ENCODE measurements at places on chromosomes 11 and 22. TPM values are rescaled to one million over a fixed set of nuclear protein-coding genes. Genes with fewer than 3 reads are reported as not detected.
A peak's percentile ranks its signal among the peaks of the same experiment; 100 is the strongest.

DNA sequence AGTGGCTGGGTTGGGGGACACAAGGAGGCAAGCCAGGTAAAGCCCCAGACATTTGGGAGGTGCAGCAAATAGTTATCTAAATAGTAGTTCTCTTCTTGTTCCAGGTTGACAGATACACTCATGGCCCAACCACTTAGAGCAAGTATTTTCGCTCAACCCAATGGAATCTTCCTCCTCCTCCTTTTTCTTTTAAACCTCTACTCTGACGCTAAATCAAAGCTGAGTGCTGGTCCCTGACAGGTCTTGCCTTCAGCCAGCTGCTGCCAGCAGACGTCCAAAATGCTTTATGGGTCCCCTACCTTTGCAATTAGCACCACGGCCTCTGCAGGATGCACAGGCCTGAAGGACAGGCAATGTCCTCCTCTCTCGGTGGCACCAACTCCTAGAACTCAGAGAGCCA, 558.5 kb downstream of the MIAT start:
- no peak overlapping the region for H3K4me3 ChIP-seq
- no peaks in the 10 kb centered on the region for H3K27me3 ChIP-seq
- no peaks in the 10 kb centered on the region for H3K4me1 ChIP-seq
- H3K36me3 ChIP-seq: no peaks in the 10 kb centered on the region
- no peak for DNase-seq
- no peak overlapping the region for H3K27ac ChIP-seq

- H3K27ac ChIP-seq: peak overlapping the region; percentile 99
- no peaks in the 10 kb centered on the region for H3K27me3 ChIP-seq
- peak overlapping the region; percentile 68 for H3K4me3 ChIP-seq
Observed at GRCh38 chr22:50531962-50532674, 2.3 kb upstream of the TYMP start.

DNA sequence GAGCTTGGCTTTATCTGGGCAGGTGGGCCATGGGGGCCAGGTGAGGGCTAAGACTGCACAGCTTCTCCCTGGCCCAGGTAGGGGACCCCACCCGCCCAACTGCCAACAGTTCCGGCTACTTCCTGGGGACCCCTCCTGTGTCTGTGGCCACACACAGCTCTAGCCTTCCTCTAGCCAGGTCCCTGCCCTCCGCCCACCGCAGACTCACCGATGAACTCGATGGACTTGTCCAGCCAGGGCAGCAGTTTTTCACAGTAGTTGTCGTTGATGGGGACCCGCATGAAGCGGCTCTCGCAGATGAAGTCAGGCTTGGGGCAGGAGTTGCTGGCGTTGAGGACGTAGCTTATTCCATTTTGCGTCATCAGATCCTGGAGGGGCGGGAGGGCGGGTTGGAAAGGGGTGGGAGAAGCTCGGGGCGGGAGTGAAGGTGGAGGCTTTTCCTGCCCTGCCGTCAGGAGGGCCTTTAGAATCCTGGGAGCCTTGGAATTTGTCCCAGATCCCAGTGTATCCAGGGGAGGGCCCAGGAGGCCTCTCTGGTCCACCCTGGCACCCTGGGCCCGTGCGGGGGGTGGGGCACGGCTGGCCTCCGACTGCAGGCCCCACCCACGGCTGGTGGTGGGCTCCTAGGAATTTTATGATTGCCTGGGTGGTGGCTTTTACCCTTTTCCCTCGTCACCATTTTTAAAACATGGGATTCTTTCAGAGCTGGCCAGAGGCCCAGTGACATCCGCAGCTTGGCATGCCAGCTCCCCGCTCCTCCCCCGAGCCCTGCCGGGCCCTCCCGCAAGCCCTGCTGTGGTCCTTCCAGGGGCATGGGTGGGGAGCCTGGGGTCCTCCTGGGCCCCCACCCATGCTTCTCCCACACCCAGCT, 13.9 kb downstream of the DUSP8 start:
- peak overlapping the region; percentile 90 for H3K27ac ChIP-seq
- DNase-seq: no peak
- H3K4me3 ChIP-seq: no peak overlapping the region

DNA sequence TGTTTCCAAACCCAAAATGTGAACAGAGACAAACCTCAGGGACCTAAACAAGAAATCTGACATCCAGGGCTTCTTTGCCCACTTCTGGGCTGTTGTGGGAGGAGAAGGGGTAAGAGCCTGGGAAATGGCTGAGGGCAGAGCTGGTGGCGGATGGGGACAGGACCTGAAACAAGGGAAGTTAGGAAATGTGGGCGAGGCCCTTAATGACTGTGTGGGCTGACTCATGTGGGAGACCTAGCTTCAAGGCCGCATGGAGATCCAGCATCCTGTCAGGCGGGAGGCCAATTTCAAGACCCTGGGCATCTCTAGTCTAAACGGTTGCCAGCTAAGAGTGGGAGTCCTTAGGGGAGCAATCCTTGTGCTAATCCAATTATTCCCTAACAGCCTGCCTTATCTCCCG, 2.1 kb upstream of the OAF start:
- DNase-seq: no peak
- no peak overlapping the region for H3K4me3 ChIP-seq
- no peaks in the 10 kb centered on the region for H3K27me3 ChIP-seq
- no peaks in the 10 kb centered on the region for H3K4me1 ChIP-seq
- H3K36me3 ChIP-seq: no peaks in the 10 kb centered on the region

Gene APOA4
- total RNA-seq: 0.33 TPM

DNA sequence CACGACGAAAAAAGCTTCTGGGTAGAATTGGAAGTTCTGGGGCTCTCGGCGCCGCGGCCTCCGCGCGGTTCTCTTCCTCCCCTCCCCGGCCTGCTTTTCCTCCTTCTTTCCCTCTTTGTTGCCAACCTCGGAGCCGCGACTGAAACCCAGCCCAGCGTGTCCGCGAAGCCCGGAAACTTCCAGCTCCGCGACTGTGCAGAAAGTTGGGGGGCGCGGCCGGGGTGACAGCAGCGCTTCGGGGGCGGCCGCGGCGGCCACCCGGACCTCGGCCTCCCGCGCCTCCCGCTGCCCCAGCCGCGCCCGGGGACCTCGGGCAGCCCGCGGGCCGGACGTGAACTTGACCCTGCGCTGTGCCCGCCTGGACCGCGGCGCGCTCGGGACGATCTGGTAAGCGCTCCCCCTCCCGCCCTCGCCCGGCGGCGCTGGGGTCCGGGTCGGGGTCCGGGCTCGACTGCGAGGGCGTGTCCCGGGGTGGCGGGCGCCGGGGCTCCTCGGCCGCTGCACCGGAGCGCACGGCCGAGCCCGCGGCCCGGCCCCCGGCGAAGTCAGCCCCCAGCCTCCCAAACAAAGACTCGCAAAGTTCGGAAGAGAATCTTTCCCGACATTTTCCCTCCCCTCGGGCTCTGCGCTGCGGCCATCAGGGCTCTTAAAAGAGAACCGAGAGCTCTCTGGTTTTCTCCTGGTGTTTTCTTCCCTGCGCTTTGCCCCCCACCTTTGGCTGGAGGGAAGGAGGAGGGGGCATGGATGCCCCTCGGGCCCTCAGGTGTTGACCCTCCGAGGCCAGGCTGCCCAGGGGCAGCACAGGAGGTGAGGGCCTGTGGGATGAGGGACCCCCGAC, 67.9 kb upstream of the WNT7B start:
- DNase-seq: no peak
- no peaks in the 10 kb centered on the region for H3K36me3 ChIP-seq
- H3K27me3 ChIP-seq: no peaks in the 10 kb centered on the region
- H3K4me3 ChIP-seq: peak overlapping the region; percentile 83
- H3K27ac ChIP-seq: peak overlapping the region; percentile 99

GRCh38 chr11:131713529-131714134, 343.2 kb downstream of the NTM start:
- no peaks in the 10 kb centered on the region for H3K4me1 ChIP-seq
- H3K4me3 ChIP-seq: no peak overlapping the region
- no peak for DNase-seq
- peaks cover 4% of the 10 kb centered on the region for H3K27me3 ChIP-seq
- no peaks in the 10 kb centered on the region for H3K36me3 ChIP-seq

GRCh38 chr11:113279591-113279990, 34.8 kb upstream of the TTC12 start:
- H3K36me3 ChIP-seq: no peaks in the 10 kb centered on the region
- H3K27me3 ChIP-seq: no peaks in the 10 kb centered on the region
- H3K4me1 ChIP-seq: no peaks in the 10 kb centered on the region
- no peak overlapping the region for H3K4me3 ChIP-seq

Gene MYRF
- 0.66 TPM for total RNA-seq

Gene NCF4
- total RNA-seq: 14.5 TPM

Gene XKR3
- total RNA-seq: 0.16 TPM

GRCh38 chr22:32723643-32724042, 77.9 kb upstream of the TIMP3 start:
- H3K27ac ChIP-seq: peak overlapping the region; percentile 83
- no peak overlapping the region for H3K4me3 ChIP-seq
- H3K36me3 ChIP-seq: no peaks in the 10 kb centered on the region
- H3K27me3 ChIP-seq: no peaks in the 10 kb centered on the region
- DNase-seq: no peak
- peaks cover 3% of the 10 kb centered on the region for H3K4me1 ChIP-seq

- H3K36me3 ChIP-seq: no peaks in the 10 kb centered on the region
- H3K4me3 ChIP-seq: no peak overlapping the region
- no peak overlapping the region for H3K27ac ChIP-seq
- H3K27me3 ChIP-seq: no peaks in the 10 kb centered on the region
Observed at GRCh38 chr11:17845431-17845881, 110.9 kb downstream of the KCNC1 start.

Data from breast epithelium (tissue), 4 donors.